Neural crest cell (in vitro differentiated cells): ENCODE measurements at places on chromosomes 2 and 18.

GRCh38 chr2:189587780-189588179 is 7.2 kb upstream of the SLC40A1 start:
- no peaks in the 10 kb centered on the region for H3K36me3 ChIP-seq
- no peak overlapping the region for H3K27ac ChIP-seq
- H3K4me3 ChIP-seq, result no peak overlapping the region
- no peaks in the 10 kb centered on the region for H3K4me1 ChIP-seq
- H3K27me3 ChIP-seq, result peaks cover 26% of the 10 kb centered on the region

- H3K27me3 ChIP-seq, result no peaks in the 10 kb centered on the region
- H3K4me3 ChIP-seq, result no peak overlapping the region
- no peak overlapping the region for H3K27ac ChIP-seq
- DNase-seq, result no peak
Measured at GRCh38 chr2:235000426-235001236, 48.8 kb downstream of the SH3BP4 start.

- H3K4me3 ChIP-seq, result no peak overlapping the region
- no peak for DNase-seq
- H3K36me3 ChIP-seq, result no peaks in the 10 kb centered on the region
- H3K27me3 ChIP-seq, result no peaks in the 10 kb centered on the region
- no peak overlapping the region for H3K27ac ChIP-seq
- H3K4me1 ChIP-seq, result peaks cover 7% of the 10 kb centered on the region
Measured at GRCh38 chr18:45666006-45666405, 50.7 kb downstream of the SLC14A2 start.

DNA sequence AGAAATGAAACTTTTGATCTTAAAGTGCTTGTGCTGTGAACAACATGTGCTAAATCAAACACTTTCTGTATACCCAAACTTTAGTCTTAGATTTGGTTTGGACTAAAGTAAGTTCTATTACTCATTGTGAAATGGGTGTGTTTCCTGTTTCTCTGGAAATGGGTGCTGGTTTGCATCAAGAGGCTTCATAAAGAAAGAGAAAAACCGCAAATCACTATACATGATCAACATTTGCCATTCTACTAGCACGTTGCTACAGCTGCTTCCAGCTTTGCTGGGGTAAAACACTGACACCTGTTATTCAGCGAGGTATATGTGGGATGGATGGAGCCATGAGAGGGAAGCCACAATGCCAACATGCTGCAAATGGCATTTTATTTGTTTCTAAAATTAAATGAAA is 547.0 kb upstream of the ACVR2A start:
- H3K27ac ChIP-seq, result no peak overlapping the region
- no peak overlapping the region for H3K4me3 ChIP-seq
- no peaks in the 10 kb centered on the region for H3K36me3 ChIP-seq
- no peak for DNase-seq
- no peaks in the 10 kb centered on the region for H3K27me3 ChIP-seq

- no peak overlapping the region for H3K4me3 ChIP-seq
- H3K27me3 ChIP-seq, result peaks cover 2% of the 10 kb centered on the region
- H3K36me3 ChIP-seq, result no peaks in the 10 kb centered on the region
- no peak overlapping the region for H3K27ac ChIP-seq
Measured at GRCh38 chr2:64291181-64291580, 147.0 kb upstream of the PELI1 start.

- H3K36me3 ChIP-seq, result no peaks in the 10 kb centered on the region
- H3K27me3 ChIP-seq, result no peaks in the 10 kb centered on the region
- no peak overlapping the region for H3K4me3 ChIP-seq
- H3K27ac ChIP-seq, result no peak overlapping the region
- DNase-seq, result no peak
Measured at GRCh38 chr2:28047681-28048080, 157.2 kb downstream of the BABAM2 start.

DNA sequence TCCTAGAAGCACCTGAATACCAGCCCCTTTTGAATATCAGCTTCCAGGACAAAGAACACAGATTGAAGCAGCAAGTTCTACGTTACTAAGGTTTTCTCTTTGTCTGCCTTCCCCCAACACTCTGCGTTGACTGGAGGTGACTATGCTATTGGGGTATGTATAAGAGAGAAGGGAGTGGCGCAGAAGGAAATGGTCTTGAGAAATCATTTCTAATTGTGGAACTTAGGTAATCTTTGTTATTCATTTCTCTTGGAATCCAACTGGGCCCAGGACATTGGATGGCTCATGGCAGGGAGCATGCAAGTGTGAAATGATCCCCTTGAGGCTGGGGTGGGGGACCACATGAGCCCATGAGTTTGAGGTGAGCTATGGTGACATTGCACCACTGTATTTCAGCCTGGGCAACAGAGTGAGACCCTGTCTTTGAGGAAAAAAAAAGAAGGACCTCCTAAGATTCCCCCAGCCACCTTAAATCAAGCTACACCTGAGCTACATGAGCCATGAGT is 29.7 kb downstream of the XDH start:
- H3K4me1 ChIP-seq, result no peaks in the 10 kb centered on the region
- H3K4me3 ChIP-seq, result no peak overlapping the region
- no peaks in the 10 kb centered on the region for H3K36me3 ChIP-seq
- DNase-seq, result no peak
- H3K27ac ChIP-seq, result no peak overlapping the region
- no peaks in the 10 kb centered on the region for H3K27me3 ChIP-seq

DNA sequence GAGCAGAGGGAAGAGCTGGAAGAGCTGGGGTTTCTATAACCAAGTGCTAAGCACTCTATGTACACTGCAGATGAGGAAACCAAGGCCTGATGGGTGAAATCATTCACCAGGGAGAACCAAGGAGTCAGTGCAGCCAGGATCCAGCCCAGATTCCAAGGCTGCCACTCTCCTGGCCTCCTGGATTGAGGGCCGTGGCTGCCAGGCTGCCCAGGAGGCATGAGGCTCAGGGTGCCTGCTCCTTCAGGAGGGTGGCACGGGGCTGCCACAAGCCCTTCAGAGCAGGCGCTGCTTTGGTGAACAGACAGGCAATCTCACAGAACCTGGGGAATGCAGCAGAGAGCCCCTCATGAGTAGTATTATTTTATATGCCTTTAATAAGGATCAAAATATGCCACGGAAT is 293.7 kb upstream of the HDAC4 start:
- no peak overlapping the region for H3K4me3 ChIP-seq
- DNase-seq, result no peak
- no peaks in the 10 kb centered on the region for H3K27me3 ChIP-seq
- H3K27ac ChIP-seq, result no peak overlapping the region

DNA sequence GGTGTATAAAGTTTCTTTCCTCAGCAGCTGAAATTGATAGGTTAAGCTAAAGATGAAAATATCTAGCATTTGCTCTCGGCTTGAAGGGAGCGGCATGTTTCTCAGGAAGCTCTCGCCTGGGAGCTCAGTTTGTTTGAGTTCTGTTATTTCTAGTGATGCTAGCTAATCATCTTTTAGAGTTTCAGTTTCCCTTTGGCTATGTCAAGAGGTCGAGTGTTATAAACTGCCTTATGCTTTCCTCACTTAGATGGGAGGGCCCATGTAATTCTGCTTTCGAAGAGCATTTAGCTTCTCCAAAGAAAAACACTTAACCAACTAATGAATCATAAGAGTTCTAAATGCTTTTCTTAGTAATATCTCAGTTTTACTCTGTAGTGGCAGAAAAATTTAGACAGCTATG is 33.6 kb downstream of the PLCL1 start:
- peaks cover 4% of the 10 kb centered on the region for H3K27me3 ChIP-seq
- no peaks in the 10 kb centered on the region for H3K36me3 ChIP-seq
- H3K27ac ChIP-seq, result no peak overlapping the region
- H3K4me1 ChIP-seq, result no peaks in the 10 kb centered on the region
- DNase-seq, result no peak

GRCh38 chr2:220147161-220148038 is 520.0 kb downstream of the SLC4A3 start:
- peaks cover 4% of the 10 kb centered on the region for H3K36me3 ChIP-seq
- peaks cover 2% of the 10 kb centered on the region for H3K4me1 ChIP-seq
- no peaks in the 10 kb centered on the region for H3K27me3 ChIP-seq
- no peak for DNase-seq

- peaks cover 8% of the 10 kb centered on the region for H3K4me1 ChIP-seq
- no peak overlapping the region for H3K4me3 ChIP-seq
- H3K27me3 ChIP-seq, result no peaks in the 10 kb centered on the region
- H3K27ac ChIP-seq, result no peak overlapping the region
- H3K36me3 ChIP-seq, result peaks cover 13% of the 10 kb centered on the region
Measured at GRCh38 chr2:168565112-168565511, 109.0 kb downstream of the CERS6 start.

DNA sequence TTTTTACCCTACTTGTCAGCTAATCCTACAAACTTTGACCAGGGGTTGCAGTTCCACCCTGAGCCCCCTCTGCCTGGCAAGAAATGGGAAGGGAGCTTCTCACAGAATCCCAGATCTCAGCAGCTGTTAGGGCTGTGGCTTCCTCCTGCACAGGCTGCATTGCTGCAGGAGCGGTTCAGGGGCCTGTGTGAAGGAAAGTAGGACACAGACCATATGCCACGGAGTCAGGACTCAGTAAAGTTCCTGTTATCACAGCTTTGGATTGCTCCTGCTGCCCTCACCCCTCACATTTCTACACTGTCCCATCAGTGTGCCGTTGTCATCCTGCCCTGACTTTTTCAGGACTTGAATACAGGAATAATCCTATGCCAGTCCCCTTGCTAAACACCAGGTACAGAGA is 62.8 kb upstream of the SP3 start:
- H3K4me3 ChIP-seq, result no peak overlapping the region
- no peak for DNase-seq
- H3K27ac ChIP-seq, result no peak overlapping the region
- peaks cover 25% of the 10 kb centered on the region for H3K4me1 ChIP-seq
- H3K36me3 ChIP-seq, result no peaks in the 10 kb centered on the region
